T-helper 17 cell (primary cell): ENCODE measurements at places on chromosomes 3 and 15.

- peak; percentile 53 for DNase-seq
Observed at GRCh38 chr3:172129850-172130716, 90.7 kb downstream of the FNDC3B start.

GRCh38 chr3:147652651-147653366 lies 243.6 kb downstream of the ZIC1 start:
- no peak for DNase-seq

GRCh38 chr15:65105038-65105437 lies 10.0 kb downstream of the UBAP1L start:
- no peak for DNase-seq

DNA sequence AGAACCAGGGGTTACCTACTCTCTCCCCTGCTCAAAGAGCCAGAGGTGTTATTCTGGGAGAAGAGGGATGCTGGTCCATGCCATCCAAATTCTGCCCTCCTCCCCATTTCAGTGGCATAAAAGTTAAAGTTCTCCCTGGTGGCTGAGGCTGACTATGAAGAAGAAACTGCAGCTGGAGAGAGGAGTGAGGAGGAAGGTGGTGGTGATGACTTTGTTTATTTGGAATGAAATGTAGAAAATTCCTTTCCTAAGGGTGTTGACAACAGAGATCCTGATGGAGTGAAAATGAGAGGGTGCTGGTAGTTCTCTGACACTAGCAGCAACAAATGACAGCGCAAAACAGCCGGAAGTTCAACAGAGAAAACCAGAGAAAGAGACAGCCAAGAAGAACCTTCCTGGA lies 100.4 kb downstream of the PCCB start:
- no peak for DNase-seq

GRCh38 chr3:1072041-1072440 lies 20.8 kb upstream of the CNTN6 start:
- no peak for DNase-seq

DNA sequence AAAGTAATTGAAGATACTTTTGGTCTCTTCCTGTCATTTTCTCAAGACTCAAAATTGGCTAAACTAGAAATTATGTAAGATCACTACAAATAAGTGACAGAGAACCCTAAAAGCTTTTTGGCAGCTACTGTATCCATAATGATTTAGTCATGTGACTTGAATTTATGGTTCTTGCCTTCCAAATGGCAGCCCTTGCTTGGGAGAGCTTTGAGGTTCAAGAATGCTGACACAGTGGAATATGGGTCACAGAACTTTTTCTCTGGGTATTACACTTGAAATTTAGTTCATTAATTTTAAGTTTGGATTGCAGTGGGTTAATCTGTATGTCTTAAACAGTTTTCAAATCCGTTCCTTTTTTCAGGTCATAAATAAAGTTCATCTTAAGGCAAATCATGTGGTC lies 14.0 kb downstream of the LMLN start:
- no peak for DNase-seq

- DNase-seq: no peak
Observed at GRCh38 chr3:43726521-43726920, 35.8 kb downstream of the ABHD5 start.

DNA sequence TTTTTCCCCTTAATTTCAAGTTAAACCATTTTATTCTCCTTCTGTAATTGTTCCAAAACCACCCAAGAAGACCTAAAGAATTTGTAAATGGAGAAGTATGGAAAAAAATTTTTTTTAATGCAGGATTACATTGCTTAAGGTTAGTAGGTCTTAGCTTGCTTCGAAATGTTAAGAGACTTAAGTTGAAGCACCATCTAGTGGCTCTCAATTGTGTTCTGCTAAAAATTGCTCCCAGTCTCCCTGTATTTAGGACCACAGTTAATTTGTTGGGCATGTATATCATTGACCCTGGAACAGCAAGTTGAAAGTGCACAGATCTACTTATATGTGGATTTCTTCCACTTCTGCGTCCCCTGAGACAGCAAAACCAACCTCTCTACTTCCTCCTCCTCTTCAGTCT lies 32.4 kb downstream of the CD200R1L start:
- DNase-seq: no peak

DNA sequence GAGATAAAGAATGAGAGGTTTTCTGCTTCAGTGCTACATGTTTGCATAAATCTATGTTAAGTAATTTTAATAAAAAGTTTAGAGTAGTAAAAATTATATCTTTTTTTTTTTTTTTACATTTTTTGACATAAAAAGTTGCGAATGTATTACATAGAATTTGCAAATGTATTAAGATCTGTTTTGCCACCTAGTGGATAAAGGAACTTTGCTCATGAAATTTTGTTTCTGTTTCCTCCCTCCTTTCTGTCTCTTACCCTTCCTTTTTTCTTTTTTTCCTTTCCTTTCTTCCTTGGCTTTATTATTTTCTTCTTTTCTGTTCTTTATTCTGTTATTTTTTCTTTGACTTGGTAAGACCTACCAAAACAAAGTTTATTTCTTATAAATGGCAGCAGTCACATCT lies 58.5 kb upstream of the UTS2B start:
- DNase-seq: no peak

DNA sequence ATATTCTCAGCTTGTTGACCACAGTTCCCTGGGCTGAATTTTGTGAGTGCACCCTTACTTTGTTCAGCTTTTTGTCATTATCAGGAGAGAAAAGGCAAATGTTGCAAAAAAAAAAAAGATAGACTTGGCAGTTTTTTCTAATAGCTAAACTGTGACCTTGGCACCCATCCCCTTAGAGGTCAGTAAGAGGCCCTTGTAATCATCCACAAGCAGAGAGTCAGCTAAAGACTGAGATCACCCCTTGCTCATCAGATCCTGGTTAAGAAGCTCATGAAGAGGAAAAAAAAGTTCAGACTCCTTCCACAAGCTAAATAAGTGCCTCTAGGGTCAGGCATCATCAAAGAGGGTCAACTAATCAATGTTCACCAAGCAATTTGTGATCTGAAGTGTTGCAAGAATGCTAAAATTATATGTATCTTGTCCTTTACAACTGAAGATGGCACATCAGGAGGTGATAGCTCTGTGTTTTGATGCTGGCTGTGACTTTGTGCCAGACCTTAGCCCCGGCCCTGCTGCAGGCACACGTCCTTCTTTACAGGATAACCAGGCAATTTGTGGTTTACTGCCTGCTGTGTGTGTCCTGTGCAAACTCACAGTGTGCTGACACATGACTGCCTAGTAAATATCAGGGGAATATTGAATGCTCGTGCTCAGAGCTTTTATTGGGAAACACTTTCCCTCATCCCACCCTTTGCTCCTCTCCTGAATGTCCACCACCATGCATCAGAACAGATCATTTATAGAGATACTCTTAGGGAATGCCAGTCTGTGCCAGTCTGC lies 262.9 kb downstream of the IL5RA start:
- no peak for DNase-seq

DNA sequence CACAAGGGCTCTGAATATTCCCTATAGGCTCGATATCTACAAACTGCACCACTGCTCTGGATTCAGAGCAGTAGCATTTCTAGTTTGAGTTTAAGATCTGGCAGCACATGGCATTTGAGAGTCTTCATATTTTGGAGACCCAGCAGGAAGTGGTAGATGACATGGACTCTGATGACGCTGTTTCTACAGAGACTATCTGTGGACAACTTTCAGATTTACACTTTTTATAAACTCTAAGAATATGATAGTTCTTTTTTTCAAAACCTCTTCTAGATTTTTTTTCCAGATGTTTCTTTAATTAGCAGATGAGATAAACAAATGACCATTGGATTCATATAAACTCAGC lies 35.8 kb downstream of the ARMC8 start:
- no peak for DNase-seq

GRCh38 chr15:38758043-38758442 lies 193.4 kb upstream of the RASGRP1 start:
- DNase-seq: no peak

- DNase-seq: no peak
Observed at GRCh38 chr15:67036775-67037555, 28.4 kb upstream of the SMAD3 start.

DNA sequence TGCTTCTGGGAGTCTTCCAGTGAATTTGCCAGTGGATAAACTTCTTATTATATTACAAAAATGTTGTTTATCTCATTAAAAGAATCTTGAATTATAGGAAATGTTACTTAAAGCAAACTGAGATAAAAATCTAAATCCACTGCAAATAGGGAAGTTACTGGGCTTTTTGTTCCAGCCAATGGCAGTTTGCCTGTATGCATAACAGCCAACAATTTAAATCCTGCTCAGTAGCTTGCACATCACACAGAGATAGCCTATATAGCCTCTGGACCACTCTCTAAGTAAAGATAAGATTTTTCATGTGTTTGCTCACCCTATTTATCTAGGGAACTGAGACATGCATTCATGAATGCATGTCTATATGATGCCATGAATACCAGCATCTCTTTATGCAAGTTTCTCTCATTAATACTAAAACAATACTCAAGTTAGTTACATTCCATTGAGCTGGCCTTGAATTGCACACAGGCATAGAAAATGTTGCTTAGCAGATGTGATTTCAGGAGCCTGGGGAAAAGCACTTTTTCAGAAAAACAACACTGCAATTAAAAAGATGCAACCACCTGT lies 92.1 kb upstream of the GPR149 start:
- no peak for DNase-seq

DNA sequence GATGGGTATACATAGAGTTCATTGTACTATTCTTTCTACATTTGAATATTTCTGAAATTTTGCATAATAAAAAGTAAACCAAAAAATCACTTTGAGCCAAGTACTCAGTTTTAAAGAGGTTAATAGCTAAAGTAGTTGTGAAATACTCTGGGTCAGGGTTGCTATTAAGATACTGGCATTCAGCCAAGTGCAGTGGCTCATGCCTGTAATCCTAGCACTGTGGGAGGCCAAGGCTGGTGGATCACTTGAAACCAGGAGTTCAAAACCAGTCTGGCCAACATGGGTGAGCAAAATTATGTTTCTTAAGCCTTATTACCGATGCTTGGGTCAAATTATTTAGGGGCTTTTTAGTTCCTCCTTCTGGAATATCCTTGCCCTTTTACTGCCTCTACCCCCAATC lies 122.0 kb upstream of the MELTF start:
- DNase-seq: no peak

GRCh38 chr3:141466633-141467169 lies 20.1 kb upstream of the RASA2 start:
- DNase-seq: no peak

DNA sequence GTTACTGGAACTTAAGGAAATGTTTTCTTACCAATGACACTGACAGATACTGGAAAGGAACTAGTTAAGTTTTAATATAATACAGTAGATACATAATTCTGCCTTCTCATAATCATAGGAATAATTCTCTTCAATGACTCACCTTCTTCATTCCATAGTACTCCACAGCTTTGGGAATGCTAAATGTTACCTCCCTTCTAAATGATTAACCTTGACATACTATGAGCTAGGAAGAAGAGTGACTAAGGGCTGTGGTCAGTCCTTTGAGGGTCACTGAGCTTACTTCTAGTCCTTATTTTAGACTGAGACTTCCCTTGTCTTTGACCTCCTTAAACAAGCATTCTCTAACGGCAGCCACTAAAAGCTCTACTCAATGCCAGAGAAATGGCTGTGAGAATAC lies 69.6 kb upstream of the PPIB start:
- DNase-seq: no peak

GRCh38 chr3:71581457-71582035 lies 2.0 kb downstream of the FOXP1 start:
- peak; percentile 22 for DNase-seq

- DNase-seq: no peak
Observed at GRCh38 chr15:33370623-33371020, 59.9 kb downstream of the RYR3 start.

GRCh38 chr3:178584722-178585380 lies 48.6 kb downstream of the KCNMB2 start:
- no peak for DNase-seq

DNA sequence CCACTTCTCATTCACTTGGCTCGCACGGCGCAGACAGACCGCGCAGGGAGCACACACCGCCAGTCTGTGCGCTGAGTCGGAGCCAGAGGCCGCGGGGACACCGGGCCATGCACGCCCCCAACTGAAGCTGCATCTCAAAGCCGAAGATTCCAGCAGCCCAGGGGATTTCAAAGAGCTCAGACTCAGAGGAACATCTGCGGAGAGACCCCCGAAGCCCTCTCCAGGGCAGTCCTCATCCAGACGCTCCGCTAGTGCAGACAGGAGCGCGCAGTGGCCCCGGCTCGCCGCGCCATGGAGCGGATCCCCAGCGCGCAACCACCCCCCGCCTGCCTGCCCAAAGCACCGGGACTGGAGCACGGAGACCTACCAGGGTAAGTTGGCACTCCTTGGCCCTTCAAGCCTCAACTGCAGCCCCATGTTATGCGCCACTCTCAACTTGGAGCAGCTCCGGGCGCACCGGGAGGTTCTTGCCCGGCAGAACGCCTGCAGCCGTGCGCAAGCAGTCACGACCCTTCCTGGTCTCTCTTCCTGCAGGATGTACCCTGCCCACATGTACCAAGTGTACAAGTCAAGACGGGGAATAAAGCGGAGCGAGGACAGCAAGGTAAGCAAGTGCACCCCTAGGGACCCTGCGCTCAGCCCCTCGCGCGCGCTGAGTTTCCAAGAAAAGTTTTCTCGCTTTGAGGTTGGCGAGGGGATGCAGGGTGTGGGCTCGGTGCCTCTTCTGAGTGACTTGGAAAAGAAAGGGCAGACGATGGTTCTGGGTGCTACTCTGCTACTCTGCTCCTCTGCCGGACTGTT lies at the start of gene BHLHE40:
Gene BHLHE40, plus strand, starts transcription at position 10 of the 801 bp plus-strand sequence. Its CDS starts 282 bp downstream, at position 292.
- DNase-seq: no peak

DNA sequence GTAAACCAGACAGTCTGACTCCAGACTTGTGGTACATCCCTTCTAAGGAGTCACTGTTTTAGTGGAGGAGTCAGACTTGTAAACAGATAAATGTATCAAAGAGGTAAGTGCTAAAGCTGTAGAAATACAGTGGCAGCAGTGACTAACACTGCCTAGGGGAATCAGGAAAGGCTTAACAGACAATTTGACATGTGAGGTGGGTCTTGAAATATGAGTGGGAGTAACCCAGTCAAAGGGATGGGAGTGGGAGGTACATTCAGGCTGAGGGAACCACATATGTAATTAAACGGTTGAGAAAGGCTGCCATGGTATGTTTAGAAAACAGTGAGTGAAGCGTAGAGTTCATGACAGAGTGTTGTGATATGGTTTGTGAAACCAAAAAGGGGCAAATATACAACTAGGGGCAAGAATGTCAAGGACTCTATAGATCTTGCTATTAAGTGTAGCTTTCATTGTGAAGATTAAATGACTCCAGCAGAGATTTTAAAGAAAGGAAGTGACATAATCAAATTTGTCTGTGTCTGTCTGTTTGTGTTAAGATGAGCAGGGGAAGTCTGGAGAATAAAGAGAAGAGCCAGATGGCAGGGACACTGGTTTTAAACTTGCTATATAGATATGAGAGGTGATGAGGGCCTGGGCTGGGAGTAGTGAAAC lies 11.2 kb upstream of the ALCAM start:
- no peak for DNase-seq
